ENCODE measurements at places on chromosomes 11 and 22.
A peak's percentile ranks its signal among the peaks of the same experiment; 100 is the strongest.

DNA sequence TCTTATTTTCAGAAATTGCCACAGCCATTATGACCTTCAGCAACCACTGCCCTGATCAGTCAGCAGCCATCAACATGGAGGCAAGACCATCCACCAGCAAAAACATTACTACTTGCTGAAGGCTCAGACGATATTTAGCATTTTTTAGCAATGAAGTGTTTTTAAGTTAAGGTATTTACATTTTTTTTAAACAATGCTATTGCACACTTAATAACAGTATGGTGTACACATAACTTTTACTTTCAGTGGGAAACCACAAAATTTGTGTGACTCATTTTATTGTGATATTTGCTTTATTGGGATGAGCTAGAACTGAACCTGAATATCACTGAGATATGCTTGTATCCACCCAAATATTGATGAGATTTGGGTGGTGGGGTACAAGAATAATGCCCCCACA, 110.9 kb downstream of the TSPAN18 start:
- peak; percentile 75 for DNase-seq

DNA sequence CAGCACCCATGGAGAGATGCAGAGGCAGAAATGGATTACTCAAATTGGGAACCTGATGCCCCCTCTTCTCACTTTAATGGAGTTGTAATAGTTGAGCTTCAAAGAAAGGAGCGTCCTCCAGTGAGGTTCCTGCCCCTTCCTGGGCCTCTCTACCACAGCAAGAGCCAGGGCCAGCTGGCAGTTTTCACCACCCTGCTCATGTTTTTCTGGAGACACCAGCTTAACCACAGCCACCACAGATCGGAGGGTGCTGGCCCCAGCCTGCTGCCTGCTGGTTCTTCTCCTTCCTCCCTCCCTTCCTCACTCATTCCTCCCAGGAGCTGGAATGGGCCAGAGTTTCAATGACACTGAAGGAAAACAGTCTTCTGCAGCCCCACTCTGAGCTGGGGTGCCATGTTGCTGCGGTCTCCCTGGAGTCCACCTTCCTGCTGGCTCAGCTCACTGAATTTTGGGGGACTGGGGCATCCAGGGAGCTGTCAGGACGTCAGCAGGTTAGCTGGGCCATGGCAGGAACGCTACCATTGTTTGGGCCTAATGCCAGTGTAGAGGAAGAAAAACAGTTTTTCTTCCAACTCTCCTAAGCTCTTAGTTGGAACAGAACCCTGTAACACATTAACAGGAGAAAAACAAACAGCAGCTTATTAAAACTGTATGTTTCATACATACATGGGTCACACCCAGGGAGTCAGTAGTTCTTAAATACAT, 57.7 kb downstream of the TRAF6 start:
- peak; percentile 65 for DNase-seq

DNA sequence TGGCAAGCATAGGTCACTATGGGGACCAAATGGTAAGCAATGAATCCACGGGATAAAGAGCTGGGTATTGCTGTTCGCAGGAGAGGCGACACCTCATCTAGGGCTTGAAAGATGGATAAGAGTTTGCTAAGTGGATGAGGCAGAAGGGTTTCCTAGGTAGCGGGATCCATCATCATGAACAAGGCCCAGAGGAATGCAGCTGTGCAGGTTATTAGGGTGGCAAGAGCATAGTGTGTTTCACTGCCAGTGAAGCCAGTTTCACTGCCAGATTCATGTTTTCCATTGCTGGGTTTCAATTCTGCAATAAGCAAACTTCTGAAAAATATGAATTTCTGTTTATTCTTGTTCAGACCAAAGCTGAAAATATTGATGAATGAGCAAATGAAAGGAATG, 27.2 kb downstream of the WEE1 start:
- DNase-seq, result no peak

DNA sequence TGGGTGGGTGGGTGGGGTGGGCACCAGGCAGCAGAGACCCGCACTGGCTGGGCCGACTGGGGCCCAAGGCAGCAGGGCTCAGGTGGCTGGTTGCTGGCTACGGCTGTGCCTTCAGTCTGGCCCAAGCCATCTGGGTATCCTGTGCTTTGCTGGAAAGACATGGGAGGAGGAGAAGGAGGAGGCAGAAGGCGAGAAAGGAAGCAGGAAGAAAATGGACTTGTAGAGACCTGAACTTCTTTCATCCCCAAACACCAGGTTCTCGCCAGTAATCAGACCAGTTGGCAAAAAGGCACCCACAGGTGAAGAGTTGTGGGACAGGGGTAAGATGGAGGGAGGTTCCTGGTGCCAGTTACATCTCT, 78.8 kb downstream of the IGLL1 start:
- no peak for DNase-seq

- DNase-seq, result no peak
Observed at GRCh38 chr22:38751422-38752346, 4.1 kb downstream of the SUN2 start.

DNA sequence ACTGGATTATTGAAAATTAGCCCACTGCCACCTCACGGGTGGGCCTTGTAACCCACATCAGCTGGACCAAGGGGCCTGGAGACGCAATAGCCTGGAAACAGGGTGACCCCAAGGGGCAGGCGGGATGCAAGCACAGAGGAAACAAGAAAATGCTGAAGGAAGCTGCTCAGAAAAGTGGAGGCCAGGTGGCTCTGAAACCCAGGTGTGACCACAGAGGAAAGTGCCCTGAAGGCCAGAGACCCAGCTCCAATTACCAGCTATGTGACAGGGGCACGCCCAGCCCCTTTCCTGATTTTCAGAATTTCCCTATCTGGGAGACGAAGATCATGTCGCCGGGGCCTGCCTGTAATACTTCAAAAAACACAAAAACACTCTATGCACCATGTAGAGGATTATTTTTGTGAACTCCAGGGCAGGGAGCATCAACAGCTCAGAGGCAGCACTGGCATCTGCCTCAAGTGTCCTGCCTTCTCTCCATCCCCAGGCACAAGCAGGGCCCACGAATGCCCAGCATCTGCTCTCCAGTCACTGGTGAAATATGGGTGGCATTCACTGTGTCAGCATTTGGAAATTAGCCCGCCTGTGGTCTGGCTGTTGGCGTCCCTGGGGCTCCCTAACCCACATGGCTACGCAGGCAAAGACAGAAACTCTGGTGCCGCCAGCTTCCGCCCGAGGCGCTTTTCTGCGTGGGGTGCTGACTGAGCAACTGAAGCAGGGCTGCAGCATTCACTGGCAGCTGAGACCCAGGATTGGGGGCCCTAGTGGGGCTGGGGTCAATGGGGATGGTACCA, 6.3 kb downstream of the KCNJ1 start:
- DNase-seq, result peak; percentile 95

- no peak for DNase-seq
Observed at GRCh38 chr11:39144351-39145130, 2314.9 kb downstream of the LRRC4C start.

GRCh38 chr11:1556278-1556902, 15.7 kb downstream of the DUSP8 start:
- DNase-seq, result no peak

GRCh38 chr11:69131644-69132300, 24.0 kb upstream of the SMIM38 start:
- peak; percentile 77 for DNase-seq

DNA sequence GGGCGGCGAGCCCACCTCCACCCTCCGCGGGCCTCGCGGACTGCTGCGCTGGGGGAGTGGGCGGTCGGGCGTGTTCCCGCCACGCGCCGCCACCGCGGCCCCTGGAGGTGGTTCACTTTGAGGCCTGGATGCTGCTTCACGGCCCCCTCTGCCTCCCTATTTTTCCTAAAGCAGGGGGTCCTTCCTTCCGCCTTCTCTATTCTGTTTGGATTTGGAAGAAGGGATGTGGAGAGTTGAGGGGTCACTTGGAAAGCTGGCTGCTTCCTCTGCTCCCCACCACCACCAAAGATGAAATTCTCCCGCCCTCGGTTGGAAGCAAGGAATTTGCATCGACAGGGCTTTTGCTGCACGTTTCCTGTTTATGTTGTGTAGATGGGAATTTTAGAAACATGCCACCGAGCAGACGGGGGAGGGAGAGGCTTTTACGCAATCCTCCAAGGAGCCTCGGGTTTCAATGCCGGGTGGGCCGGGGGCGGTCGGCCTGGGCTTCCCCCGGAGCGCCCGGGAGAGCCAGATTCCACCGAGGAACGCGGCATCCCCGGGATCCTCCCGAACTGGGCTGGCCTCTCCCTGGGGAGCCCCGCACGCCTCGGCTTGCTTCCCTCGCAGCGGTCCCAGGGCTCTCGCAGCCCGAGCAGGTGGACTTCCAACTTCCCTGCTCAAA, 403 bp upstream of the SBF2 start:
- peak; percentile 81 for DNase-seq

GRCh38 chr11:4610258-4610935, 2.4 kb upstream of the TRIM68 start:
- peak; percentile 53 for DNase-seq

DNA sequence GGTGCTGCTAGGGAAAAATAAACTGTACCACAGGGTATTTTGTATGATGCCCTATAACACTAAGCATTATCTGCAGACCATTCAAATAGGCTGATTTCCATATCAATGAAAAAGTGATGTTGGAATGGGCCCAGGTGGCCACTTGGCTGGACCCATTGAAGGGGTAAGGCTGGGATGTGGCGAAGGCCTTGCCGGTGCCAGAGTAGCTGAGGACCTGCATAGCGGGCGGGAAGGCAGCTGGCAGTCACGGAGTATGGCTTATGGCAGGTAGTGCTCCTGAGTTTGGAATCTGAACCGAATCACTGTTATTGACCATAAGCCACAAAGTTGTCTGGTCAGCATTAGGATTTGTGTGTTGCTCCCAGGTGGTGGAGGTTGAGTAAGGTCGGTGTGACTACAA, 131.0 kb downstream of the MICAL2 start:
- no peak for DNase-seq

DNA sequence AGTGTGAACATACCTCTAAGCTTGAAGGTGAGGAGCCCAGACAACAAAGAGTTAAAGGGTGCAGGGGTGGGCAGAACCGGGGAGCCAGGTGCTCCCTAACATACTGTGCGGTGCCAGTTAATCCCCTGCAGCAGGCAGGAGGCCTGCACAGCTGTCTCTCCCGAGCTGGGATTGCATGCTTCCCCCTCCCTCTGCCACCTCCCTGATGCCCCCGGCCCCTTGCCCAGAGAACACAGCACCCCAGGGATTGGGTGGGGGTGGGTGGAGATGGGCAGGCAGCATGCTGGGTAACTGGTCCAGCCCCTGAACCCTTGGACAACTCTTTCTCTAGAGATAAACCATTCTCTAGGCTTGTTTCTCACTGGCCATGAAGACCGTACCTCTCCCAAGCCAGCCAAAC, 67.7 kb upstream of the MYOD1 start:
- DNase-seq, result no peak

DNA sequence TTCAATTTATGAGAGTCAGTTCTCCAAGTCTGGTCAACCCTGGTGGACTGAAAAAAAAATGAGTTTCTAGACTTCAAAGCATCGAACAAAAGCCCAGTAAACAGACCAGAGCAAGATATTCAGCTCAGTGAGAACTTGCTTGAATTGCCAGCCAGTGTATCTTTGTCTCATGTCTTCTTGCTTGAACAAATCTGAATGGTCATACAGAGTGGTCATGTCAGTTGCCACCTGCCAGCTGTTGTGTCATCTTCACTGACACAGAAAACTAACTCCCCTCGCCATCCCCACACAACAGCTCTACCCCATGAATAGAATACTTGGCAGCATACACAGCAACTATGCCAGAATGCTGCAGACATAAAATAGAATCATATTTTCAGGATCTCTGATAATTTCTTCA, 27.5 kb upstream of the CALCB start:
- DNase-seq, result no peak

DNA sequence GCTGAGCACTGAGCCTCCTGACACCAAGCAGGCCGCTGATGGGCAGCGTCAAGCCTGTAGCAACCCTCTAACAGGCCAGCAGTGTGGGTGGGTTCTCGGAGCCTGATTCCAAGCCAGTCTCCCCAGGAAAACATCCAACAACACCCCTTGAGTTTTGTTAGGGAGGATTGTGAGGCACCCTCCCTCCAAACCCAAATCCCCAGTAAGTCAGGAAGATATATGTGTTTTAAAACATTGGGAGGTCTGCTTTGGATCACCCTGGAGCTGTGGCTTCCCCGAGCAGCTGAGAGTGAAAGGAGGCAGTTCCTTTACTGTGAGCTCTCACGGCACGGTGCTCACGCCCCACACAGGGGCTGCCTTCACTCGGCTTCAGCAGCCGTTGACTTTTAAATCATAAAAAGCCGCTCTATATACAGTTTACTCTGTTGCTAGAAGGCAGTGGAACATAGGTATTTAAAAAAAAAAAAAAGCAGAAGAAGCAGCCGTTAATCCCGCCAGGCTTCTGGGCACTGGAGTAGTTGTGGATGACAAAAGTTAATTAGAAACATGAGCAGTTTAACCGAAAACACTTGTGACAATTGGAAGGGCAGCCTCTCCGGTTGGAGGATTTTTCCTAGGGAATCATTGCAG, 218.6 kb downstream of the NAV2 start:
- DNase-seq, result peak; percentile 83

DNA sequence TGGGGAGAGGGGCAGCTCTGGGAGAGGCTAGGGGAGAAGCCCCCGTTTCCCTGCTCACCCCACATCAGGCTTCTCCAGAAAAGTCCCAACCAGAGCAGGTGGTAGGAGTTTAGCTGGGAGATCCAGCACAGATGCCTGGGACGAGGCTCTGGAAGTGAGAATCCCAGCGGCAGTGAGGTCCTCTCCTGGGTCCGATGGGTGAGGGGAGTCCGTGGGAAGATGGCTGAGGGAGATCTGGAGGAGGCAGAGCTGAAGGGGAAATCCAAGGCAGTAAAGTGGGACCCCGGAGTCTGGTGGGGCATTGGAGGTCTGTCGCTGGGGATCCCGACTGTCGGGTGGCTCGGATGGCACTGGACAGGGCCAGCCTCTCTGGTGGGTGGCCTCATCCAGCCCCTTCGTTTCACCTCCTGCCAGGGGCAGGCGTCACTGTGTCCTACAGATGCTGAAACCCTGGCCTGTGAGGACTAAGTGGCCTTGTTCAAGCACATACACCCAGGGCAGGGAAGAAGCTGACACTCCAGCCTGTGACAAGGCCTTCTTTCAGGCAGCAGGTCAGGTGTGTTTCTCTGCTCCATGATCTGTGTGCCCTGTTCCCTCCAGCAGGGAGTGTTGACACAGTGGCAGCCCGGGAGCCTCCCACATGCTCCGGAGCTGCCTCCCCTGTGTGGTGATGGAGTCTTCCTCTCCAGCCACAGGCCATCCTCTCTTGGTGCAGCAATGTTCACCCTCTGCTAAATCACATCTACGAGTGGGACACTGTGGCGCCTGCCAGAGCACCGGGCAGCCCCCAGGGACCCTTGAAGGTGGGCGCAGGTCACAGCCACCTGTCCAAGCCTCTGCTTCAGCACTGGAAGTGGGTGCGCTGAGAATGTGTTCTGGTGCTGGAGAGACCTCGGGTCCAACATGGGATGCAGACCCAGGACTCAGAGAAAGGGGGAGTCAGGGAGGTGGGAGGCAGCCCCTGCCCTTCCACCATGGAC, 850.8 kb downstream of the BRD1 start:
- no peak for DNase-seq

- DNase-seq, result no peak
Observed at GRCh38 chr11:18366286-18366685, 28.1 kb upstream of the LDHA start.

DNA sequence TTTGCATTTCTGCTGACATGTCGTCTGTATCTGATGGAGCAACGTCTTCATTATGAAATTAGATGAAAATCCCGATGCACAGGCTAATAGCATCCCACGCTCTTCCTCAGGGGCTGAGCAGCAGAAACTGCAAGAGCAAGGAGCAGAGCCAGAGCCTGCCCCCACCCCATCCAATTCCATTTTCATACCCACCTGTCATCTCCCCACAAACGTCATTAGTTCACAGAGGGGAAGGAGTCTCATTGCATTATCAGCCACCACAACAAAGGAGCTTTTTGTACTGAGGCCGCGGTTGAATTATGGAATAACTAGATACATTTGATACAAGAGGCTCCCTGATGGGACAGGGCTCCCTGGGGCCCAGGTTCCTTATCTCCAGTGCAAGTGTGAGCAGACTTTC, 515.0 kb downstream of the NTM start:
- no peak for DNase-seq
